GM06990 (cell line): ENCODE measurements at places on chromosomes 16 and 17.

GRCh38 chr16:14278749-14279148, 207.6 kb downstream of the MRTFB start:
- DNase-seq: no peak

DNA sequence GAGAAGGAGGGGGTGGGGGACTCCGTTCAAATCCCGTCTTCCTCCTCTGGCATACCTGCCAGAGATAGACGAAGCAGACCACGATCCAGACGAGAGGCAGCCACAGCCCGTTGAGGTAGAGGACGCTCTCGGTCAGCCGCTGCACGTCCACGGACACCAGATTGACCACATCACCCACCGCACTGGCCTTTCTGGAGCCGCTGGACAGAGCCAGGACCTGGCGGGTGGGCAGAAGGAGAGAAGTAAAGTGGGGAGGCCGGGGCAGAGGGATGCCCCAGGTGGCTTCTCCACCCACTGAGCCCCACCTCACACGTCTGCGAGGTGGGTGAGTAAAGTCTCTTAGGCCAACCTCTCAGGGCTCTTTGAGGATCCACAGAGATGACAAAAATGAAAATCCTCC, 25.3 kb downstream of the ABCC6 start:
- DNase-seq: no peak

- no peak for DNase-seq
Measured at GRCh38 chr17:227078-227945, 45.9 kb upstream of the DOC2B start.

DNA sequence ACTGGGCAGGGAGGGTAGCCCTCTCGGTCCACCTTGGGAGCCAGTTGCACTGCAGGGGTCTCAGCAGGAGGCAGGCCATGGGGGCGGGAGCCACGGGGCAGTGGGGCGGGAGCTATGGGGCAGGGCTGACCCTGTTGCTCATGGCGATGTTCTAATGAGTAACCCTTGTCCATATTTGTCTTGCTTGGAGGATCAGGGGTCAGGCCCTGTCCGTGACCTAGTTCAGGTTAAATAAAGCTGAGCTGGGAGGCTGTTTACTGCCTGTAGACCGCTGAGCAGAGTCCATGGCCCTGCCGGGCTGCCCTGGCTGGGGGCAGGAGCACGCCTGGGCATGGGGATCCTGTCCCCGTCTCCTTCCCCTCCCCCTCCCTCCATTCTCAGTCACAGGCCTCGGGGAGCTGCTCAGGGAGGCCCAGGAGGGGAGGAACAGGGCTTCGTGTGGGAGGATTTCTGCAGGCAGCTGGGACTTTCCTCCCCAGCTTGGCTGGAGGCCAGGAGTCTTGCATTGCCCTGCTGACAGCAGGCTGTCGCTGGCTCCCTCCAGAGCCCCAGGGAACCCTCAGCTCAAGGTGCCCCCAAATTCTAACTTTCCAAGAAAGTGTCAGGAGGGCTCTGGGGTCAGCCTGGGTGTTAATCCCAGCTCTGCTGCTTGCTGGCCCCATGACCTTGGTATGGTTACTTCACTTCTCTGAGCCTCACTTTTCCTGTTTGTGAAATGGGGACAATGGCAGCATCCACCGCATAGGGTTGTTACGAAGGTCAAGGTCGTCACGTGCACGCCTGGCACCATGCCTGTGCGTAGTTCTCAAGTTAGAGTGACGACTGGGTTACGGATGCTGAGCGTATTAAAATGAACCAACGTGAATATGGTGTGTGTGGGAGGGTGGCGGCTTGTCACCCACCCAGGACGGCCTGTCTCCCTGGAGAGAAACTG, 6.1 kb upstream of the SERPINF2 start:
- no peak for DNase-seq

GRCh38 chr17:71113347-71113746, 944.0 kb downstream of the KCNJ2 start:
- no peak for DNase-seq

- no peak for DNase-seq
Measured at GRCh38 chr16:81443688-81444447, 740 bp upstream of the CMIP start.

- DNase-seq: no peak
Measured at GRCh38 chr17:32941419-32942032, 13.6 kb downstream of the TMEM98 start.

DNA sequence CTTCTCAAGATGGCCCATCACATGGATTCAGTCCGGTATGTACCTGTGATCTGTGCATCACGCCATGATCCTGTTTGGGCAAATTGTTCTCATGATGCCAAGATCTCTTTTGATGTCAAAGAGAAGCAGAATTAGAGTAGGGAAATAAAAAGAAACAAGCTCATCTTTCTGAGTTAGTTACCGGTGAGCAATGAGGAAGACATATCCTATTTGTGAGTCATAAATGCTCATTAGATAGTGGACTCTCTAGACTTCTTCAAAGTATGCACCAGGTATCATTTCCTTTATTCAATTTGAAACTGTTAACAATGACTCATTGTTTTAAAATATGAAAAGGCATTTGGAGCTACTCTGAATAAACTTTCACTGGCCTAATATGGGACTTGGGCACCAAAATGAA, 8.0 kb upstream of the KRTAP4-12 start:
- no peak for DNase-seq
